ENCODE measurements at places on chromosomes 1 and 21.

- no peak for DNase-seq
Observed at GRCh38 chr1:160993544-160994193, 27.3 kb downstream of the F11R start.

DNA sequence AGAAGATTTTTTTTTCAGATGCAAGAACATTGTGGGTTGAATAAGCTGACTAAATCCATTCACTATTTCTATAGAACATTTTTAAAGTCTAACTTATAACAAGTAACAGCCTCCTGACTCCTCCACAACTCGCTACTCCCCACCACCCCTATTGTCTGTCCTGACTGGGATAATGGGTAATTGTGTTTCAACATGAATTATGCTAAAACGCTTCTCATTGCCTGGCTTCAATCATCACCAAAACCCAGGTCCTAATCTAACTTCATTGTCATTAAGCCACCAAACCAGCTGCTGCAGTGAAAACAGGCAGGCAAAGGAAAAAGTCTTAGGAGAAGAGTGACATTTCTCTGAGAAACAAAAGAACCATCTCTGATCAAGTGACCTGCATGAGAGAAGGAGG is 30.0 kb downstream of the TNR start:
- no peak for DNase-seq

DNA sequence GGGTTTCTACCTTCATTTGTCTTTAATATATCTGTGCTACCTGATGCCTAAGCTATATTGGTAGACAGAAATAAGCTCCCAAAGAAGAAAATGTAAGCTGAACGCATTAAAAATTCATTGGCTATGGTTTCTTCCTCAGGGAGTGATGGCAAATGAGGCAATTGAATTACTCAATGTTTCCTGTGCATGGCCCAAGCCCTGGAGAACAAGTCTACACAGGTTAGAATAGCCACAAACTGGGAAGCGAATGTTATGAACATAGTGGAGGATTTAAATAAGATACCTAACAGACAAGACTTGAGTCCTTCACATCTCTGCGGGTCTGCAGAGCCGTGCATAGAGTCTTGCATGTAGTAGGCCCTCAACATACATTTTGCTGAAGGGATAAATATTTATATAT is 350.3 kb downstream of the RWDD3 start:
- DNase-seq = no peak

GRCh38 chr21:20010691-20011200 is 987.5 kb upstream of the NCAM2 start:
- DNase-seq = no peak

- DNase-seq = peak; percentile 71
Observed at GRCh38 chr1:50976890-50977574, 7.0 kb downstream of the CDKN2C start.

- DNase-seq = peak; percentile 55
Observed at GRCh38 chr1:198656500-198656932, 17.7 kb downstream of the PTPRC start.

GRCh38 chr21:29775462-29775861 is 164.3 kb downstream of the GRIK1 start:
- DNase-seq = no peak

GRCh38 chr1:46552357-46553237 is 1.1 kb upstream of the KNCN start:
- no peak for DNase-seq

DNA sequence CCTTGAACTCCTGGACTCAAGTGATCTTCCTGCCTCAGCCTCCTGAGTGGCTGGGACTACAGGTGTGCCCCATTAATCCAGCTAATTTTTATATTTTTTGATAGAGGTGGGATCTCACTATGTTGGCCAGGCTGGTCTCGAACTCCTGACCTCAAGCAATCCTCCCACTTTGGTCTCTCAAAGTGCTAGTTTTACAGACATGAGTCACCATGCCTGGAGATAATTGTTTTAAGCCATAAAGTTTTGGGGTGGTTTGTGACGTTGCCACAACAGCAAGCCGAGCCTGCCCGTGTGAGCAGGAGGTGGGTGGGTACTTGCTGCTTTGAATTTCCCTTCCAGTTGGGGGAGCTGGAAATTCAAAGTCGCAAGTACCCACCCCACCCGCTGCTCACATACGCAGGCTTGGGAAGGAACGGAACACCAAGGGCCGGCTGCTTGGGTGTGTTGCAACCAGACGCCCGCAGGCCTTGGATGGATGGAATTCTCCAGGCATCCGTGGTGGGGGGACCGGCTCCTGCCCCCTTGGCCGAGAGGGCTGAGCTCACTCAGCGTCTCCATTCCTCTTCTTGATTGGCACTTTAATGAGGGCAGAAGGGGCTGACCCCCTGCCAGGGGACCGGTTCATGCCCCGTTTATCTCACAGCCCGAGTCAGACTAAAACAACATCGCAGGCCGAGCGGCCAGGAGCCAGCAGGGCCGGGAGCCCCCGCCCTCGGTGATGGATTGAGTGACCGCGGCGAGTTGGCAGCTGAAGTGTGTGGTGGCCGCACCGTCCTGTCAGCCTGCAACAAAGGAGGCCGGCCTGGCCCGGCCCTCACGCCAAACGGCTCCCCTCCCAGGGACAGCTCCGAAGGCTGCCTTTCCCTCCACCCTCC is 78.1 kb downstream of the DHRS3 start:
- no peak for DNase-seq

GRCh38 chr1:219580009-219580676 is 32.8 kb downstream of the ZC3H11B start:
- no peak for DNase-seq

All from KG1 (cell line).